ENCODE measurements at places on chromosomes 4 and X.

DNA sequence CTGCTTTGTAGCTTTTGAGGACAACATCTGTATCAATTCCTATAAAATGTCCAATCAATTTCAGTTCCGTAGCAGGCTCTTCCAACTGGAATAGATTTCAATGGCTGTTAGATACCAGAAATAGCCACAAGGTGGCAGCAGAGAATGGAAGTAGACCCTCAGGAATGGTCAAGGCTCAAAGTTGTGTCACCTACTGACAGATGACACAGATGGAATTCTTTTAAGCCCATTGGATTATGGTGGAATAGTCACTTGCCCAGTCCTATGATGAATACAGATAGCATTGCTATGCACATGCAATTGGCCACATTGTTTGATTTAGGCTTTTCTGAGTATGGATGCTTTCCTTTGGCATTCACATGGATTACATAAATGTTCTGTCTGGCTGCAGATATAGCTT lies 130.4 kb upstream of the RADX start:
- DNase-seq, result no peak

DNA sequence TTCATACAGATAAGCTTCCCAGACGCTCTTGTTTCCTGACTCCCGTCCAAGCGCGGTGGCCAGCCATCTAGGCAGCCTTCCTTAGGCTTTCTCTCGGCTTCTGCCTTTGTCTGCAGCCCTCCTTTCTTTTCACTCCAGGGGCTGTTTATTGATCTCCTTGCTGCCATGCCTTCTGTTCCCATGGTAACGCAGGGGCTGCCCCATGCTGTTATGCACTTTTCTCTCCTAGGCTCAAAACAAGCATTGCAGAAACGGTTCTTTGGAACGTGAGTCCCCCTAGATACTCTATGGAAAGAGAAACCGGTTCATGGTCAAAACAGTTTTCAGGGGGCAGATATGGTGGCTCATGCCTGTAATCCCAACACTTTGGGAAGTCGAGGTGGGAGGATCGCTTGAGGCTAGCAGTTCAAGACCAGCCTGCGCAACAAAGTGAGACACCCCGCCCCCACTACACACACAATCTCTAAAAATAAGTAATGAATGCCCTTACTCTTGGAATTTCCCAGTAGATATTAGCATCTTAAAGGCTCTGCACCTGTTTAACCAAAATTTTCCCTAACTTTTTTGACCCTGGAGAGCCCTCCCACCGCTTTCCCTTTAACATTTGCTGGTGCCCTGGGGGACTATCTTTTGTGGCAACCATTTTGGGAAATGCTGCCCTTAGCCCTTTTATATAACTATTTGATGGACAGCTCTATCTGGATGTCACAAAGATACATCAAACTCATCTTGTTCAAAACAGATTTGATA lies 53.9 kb upstream of the ZNF157 start:
- DNase-seq, result no peak

DNA sequence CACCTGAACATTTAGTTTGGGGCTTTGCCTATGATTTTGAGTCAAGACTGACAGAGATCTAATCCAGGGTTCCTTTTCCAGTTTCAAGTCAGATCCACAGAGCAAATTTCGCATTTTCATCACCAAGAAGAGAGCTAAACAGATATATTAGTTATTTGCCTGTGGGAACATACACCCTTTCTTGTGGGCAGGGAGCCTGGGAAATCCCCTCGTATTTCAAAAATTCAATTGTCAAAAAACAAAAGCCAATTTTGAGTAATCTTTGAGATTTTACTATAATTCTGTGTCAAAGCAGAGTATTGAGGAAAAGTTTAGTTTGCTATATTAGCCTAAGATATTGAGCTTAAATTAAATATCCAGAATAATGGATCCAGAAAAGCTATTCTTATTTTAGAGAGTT lies 56.6 kb downstream of the AFM start:
- no peak for DNase-seq

- DNase-seq, result no peak
Observed at GRCh38 chrX:42128020-42128419, 204.7 kb upstream of the CASK start.

GRCh38 chrX:130770615-130771014 lies 132.4 kb downstream of the ENOX2 start:
- DNase-seq, result no peak

DNA sequence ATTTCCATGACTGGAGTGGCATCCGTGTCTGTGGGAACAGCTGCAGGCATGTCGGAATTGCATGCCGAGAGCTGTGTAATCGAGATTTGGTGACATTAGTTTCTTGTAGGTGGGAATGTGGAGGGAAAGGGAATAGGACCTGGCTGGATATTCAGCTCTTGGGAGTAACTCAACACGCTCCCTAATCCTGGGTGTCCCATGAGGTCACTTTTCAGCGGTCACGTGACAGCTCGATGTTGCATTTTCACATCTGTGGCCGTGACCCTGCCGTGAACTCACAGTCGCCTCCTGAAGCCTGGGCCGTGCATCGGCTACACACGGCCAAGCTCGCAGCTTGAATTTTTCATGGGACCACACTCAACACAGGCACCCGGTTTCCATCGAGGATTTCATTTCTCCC lies 25.8 kb upstream of the PSAPL1 start:
- DNase-seq, result no peak

DNA sequence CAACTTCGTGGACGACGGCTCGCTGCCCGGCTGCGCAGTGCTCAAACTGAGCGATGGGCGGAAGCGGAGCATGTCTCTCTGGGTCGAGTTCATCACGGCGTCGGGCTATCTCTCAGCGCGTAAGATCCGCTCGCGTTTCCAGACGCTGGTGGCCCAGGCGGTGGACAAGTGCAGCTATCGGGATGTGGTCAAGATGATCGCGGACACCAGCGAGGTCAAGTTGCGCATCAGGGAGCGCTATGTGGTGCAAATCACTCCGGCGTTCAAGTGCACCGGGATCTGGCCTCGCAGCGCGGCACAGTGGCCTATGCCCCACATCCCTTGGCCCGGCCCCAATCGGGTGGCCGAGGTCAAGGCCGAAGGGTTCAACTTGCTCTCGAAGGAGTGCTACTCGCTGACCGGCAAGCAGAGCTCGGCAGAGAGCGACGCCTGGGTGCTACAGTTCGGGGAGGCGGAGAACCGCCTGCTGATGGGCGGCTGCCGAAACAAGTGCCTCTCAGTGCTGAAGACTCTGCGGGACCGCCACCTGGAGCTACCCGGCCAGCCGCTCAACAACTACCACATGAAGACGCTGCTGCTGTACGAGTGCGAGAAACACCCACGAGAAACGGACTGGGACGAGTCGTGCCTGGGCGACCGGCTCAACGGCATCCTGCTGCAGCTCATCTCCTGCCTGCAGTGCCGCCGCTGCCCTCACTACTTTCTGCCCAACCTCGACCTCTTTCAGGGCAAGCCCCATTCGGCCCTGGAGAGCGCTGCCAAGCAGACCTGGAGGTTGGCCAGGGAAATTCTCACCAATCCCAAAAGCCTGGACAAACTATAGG lies 1.5 kb downstream of the MAB21L2 start:
- DNase-seq, result no peak
